Kidney tubule cell (primary cell): ENCODE measurements at places on chromosomes 16 and 17.
A peak's percentile ranks its signal among the peaks of the same experiment; 100 is the strongest.

DNA sequence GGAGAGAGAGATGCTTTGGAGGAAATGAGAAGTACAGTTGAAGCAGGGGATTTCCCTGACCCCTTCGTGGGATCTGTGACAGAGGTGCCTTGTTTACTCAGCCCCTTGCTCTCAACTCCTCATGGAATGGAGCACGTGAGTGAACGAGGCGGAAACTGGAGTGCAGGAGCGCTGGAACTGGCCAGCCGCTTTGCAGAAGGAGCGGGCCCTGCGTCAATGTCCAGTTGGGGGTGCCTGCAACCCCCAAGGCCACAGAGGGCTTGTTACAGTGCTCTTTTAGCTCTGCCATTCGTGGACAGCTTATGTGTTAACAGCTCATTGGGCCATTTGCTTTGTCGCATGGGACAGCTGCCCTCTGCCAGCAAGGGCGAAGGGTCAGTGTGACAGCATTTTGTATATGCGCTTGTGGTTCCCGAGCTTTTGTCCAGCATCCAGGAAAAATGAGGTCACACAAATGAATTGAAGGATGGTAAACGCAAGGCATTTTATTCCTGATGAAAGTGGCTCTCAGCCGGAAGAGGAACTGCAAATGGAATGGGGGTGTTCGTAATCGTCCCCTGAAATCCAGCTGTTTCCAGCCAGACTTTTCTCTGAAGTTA is 1395.1 kb downstream of the CDH8 start:
- peak; percentile 1 for DNase-seq

GRCh38 chr16:79767421-79768275 is 167.1 kb upstream of the MAF start:
- DNase-seq, result peak; percentile 58

DNA sequence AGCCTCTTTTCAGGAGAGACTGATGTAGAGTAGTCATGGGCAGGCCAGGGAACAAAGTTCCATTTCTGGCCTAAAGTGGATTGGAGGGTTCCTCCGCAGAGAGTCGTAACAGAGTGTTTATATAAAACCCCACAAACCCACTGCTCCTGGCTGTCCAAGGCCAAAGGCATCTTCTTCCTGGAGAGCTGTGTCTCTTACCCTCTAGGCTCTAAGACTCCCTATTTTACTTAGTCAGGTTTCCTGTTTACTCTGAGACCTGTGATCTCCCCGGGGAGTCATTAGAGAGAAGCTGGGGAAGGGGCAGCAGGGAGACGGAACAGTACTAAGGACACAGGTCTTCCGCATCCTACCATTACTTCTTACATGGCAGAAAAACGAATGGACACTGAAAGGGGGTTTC is 69.5 kb downstream of the HIC1 start:
- no peak for DNase-seq

DNA sequence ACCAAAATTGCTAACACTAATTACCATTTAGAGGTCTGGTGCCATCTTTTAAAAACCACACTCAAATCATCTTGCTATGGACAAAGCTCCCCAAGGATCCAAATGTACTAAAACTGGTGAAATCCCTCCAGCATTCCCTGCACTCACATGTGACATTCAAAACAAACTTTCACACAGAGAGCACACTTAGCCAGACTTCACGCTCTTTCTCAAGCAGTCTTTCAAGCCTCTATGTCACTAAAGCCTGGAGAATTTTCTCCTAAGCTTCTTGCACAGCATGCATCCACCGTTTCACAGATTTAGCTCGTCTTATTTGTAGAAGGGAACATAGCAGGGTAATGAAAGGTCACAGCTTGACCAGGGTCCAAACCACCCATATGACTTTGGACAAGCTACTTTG is 19.3 kb downstream of the CMTM3 start:
- no peak for DNase-seq

GRCh38 chr16:47617732-47618131 is 156.6 kb downstream of the PHKB start:
- no peak for DNase-seq

- no peak for DNase-seq
Observed at GRCh38 chr16:14278749-14279148, 207.6 kb downstream of the MRTFB start.

- DNase-seq, result no peak
Observed at GRCh38 chr16:268141-269053, 7.3 kb downstream of the RGS11 start.

GRCh38 chr17:33218698-33219601 is 74.1 kb downstream of the ASIC2 start:
- no peak for DNase-seq

DNA sequence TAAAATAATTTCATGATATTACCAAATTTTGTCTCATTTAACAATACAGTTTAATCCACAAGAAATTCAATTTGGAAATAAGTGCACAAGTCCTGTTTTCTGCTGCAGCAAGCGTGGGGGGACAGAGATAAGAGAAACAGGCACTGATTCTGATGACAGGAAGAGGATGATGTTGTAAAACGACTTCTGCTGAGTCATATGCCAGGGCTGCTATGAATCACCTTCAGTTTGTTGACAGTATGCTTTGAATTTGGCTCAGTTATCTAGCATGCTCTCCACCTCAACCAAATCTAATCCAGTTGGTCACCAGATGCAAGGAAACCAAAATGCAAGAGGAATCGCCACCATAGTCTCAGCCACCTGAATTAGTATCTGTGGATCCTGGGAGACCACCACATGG is 244.1 kb upstream of the MON1B start:
- DNase-seq, result peak; percentile 84

DNA sequence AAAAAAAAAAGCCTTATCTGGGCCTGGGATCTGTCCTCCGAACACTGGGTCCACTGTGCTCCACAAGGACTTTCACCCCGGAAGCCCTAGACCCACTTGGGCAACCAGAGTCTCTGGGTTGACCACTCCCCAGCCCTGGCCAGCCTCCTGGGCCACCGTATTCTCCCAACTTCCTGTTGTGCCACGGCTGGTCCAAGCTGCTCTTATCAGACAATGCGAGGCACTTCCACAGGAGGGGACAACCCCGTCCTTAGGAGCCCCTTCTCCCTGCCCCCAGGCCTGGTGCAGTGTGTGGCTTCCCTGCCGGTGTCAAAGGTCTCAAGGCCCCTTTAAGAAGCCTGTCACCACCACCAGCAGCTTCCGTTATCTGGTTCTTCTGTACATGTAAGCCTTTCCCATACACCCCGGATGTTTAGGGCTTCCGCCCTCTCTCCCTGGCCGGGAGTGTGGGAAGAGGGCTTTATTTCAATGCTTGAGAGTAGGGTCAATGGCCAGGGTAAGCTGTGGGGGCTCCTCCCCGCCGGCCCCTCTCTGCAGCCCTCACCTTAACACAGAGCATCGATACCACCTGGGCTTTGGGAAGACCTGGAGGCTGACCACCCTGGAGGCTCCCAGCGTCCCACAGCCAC is 313.0 kb downstream of the SEC14L1 start:
- no peak for DNase-seq

GRCh38 chr17:76014925-76015261 is 12.2 kb downstream of the EVPL start:
- DNase-seq, result no peak

GRCh38 chr16:76532188-76532973 is 255.2 kb downstream of the CNTNAP4 start:
- no peak for DNase-seq
